ENCODE measurements at places on chromosomes 1 and 21. TPM values are rescaled to one million over a fixed set of nuclear protein-coding genes. Genes with fewer than 3 reads are reported as not detected.
A peak's percentile ranks its signal among the peaks of the same experiment; 100 is the strongest.

GRCh38 chr1:157438146-157438545 lies 114.2 kb downstream of the FCRL5 start:
- no peaks in the 10 kb centered on the region for H3K4me1 ChIP-seq
- H3K27ac ChIP-seq: no peak overlapping the region
- H3K27me3 ChIP-seq: no peaks in the 10 kb centered on the region

DNA sequence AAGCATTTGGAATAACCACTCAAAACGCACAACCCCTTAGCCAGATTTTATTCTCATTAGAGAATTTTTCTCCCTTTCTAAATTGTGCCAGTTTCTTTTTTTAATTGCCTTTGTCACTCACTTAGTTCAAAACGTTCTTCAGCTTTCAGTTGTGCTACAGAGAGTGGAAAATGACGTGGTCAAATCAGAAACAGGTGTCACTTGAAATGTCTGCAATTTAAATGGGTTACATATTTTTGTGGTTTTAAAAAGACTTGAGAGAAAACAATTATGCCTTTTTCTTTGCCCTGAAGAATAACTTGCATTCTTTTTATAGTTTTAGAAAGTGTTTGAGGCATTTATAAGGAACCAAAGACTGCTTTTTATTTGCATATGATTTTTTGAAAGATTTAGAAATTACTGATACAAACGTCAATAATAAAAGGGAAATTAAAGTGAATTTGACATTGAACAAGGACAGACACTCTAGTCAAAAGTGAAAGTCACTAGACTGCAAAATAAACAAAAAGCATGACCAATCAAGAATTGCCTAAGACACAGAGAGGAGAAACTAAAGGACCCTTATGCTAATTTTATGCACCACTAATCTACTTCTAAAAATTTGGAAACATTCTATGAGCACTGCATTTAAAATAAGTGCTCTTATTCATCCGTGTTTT lies 191.0 kb downstream of the TPR start:
- H3K36me3 ChIP-seq: no peaks in the 10 kb centered on the region
- no peaks in the 10 kb centered on the region for H3K27me3 ChIP-seq
- DNase-seq: no peak
- no peak overlapping the region for H3K4me3 ChIP-seq
- H3K4me1 ChIP-seq: no peaks in the 10 kb centered on the region

The CFHR4 gene
- not detected for total RNA-seq

The CLCNKB gene
- not detected for total RNA-seq

DNA sequence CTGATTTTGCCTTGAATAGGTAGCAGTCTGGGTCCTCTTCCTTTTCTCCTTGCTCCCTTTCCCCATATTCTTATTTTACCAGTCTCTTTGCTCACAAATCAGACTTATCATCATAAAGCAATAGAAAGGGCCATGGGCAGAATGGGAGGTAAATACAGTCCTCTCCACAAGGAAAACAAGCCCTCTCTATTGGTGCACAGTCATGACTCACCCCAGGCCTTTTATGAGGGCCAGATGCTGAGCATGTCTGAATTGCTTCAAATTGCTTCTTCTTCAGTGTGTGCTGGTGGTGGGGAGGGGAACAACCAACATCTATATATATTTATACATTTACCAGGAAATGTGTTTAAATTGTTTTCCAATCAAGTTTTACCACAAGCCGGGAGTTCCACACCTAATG lies 75.2 kb downstream of the GFI1 start:
- no peak for DNase-seq
- no peak overlapping the region for H3K4me3 ChIP-seq
- no peaks in the 10 kb centered on the region for H3K36me3 ChIP-seq
- H3K27me3 ChIP-seq: no peaks in the 10 kb centered on the region

The PLD5 gene
- not detected for total RNA-seq

GRCh38 chr21:26089730-26090129 lies 80.8 kb downstream of the APP start:
- no peaks in the 10 kb centered on the region for H3K36me3 ChIP-seq
- H3K27ac ChIP-seq: no peak overlapping the region
- no peaks in the 10 kb centered on the region for H3K4me1 ChIP-seq
- H3K27me3 ChIP-seq: no peaks in the 10 kb centered on the region

The RIMKLA gene
- 1.4 TPM for total RNA-seq

The LCE3E gene
- total RNA-seq: not detected

DNA sequence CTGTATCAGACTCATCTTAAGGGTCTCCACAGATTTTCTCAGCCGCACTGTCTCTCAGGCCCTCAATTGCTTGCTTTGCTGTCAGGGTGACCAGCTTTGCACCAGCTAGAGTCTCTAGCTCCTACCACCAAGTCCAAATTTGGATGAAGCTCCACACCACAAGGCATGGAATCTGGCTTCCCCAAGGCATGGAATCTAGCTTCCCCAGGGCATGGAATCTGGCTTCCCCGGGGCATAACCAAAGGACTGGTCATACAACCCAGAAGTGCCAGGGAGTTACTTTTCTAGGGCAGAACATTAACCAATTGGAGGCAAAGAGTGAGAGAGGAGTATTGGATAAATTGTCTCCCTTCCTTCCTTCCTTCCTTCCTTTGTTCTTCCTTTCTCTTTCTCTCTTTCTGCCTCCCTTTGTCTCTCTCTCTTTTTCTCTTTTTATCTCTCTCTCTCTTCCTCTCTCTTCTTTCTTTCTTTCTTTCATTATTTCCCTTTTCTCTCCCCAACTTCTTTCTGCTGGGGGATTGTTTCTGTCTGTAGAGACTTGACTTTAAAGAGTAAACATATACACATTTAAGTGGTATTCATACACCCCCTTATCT lies 76.9 kb upstream of the HAO2 start:
- no peaks in the 10 kb centered on the region for H3K36me3 ChIP-seq
- no peak overlapping the region for H3K4me3 ChIP-seq
- no peak overlapping the region for H3K27ac ChIP-seq
- no peak for DNase-seq
- H3K27me3 ChIP-seq: peaks cover 3% of the 10 kb centered on the region

The VWA5B1 gene
- not detected for total RNA-seq

DNA sequence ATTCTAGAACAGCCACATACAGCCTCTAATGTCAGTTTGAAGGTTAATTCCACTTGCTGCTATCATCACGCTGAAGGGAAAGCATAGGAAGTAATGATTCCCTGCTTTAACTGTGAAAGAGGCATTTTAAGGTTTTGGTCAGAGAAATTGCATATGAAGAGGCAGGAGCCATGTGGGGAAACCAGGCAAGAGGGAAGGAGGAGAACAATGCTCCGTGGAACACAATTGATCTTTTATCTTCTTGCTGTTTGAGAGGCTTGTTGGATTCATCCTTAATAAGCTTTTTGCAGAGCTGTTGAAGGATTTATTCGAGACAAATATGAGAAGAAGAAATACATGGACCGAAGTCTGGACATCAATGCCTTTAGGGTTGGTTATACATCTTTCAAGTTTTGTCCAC lies 35.9 kb downstream of the SMAP2 start:
- H3K27me3 ChIP-seq: no peaks in the 10 kb centered on the region
- H3K36me3 ChIP-seq: peaks cover 60% of the 10 kb centered on the region
- no peak overlapping the region for H3K27ac ChIP-seq
- peaks cover 18% of the 10 kb centered on the region for H3K4me1 ChIP-seq

DNA sequence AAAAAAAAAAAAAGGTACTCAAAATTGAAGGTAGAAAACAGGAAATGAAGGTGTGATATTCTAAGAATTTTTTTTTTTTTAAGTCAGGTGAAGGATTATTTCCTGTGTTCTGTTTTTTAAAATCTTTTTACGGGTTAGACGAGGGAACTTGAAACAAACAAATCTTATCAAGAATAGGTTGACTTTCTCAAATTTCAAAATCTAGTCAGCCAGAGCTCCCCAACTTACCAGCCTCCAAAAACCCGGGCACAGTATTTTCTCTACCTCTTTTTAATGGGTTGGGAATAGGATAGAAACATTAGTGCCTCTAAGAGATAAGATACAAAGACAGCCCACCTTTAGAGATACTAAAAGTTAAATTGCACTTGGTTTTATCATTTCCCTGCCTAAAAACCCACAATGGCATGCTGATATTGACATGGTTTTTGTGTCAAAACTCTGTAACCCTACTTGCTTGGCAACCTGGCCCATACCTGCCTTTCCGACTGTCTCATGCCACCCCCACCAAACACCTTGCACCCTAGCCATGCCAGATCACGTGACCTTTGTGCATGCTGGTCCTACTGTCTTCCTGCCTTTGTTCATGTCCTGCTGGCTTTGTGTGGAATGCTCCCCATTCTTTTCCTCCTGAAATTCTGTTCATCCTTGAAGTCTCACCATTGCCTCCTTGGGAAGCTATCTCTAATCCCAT lies 4.2 kb downstream of the RCAN3 start:
- H3K4me1 ChIP-seq: peaks cover 61% of the 10 kb centered on the region
- H3K36me3 ChIP-seq: peaks cover 18% of the 10 kb centered on the region
- no peaks in the 10 kb centered on the region for H3K27me3 ChIP-seq
- H3K4me3 ChIP-seq: peak overlapping the region; percentile 76

The LDLRAD1 gene
- total RNA-seq: not detected

The LIN9 gene
- 10.7 TPM for total RNA-seq

DNA sequence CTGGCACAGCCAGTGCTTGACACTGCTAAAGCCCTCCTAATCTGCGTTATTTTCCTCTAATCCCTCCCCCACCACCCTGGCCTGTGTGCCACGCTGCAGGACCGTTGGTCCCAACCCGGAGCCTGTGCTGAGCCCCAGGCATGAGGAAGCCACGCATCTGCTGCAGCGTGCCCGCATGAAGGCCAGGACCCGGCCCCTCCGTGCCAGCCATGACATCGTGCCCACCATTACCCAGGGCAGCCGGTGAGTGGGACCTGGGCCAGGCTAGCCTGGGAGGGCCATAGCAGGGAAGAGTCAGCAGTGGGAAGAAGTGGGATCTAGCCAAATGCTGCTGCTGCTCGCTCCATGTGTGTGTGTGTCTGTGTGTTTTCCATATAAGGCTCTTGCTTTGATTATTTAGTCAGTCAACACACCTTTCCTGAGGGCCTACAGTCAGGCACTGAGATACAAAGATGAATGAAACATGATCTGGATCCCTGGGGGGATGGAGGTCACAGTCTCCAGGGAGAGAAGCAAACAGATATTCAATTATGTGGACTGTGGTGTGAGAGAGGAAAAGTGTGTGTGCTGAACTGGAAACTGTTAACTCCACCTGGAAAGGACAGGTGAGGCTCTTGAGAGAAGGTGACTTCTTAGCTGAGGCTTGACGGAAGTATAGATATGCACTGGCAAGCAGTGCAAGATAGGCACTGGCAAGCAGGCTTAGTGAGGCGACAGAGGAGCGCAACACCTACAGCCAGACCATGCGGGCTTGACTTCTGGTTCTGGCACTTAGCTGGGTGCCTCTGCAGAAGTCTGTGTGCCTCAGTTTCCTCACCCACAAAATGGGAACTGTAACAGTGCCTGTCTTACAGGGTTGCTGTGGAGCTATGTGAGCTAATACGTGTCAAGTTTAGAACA lies 15.9 kb downstream of the KIAA1614 start:
- H3K36me3 ChIP-seq: no peaks in the 10 kb centered on the region
- no peak overlapping the region for H3K27ac ChIP-seq
- H3K4me1 ChIP-seq: no peaks in the 10 kb centered on the region
- no peaks in the 10 kb centered on the region for H3K27me3 ChIP-seq

The GJA8 gene
- total RNA-seq: not detected

DNA sequence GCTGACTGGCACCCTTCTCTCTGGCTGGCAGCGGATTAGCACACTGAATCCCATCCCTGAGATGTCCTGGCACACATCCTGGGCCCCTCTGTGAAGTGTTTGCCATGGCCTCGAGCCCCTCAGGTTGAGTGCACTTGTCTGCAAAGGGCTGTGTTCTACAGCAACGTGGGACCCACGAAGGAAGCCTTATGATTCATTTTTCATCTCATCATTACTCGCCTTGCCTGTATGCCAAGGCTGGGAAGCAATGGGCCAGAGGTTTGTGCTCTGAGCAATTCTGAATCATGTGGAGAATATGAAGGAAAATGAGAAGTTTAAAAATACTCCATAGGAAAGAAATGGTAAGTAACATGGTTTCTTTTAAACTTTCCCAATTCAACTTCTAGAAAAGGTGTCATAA lies 124.8 kb upstream of the LMO4 start:
- no peak for DNase-seq
- H3K36me3 ChIP-seq: no peaks in the 10 kb centered on the region
- no peak overlapping the region for H3K4me3 ChIP-seq
- H3K27me3 ChIP-seq: peaks cover 5% of the 10 kb centered on the region
- no peak overlapping the region for H3K27ac ChIP-seq

GRCh38 chr1:54575605-54576290 lies 27.7 kb downstream of the ACOT11 start:
- H3K27ac ChIP-seq: no peak overlapping the region
- H3K4me3 ChIP-seq: no peak overlapping the region
- H3K27me3 ChIP-seq: no peaks in the 10 kb centered on the region
- H3K36me3 ChIP-seq: no peaks in the 10 kb centered on the region

The ACOT11 gene
- 0.37 TPM for total RNA-seq

- no peak for DNase-seq
- no peaks in the 10 kb centered on the region for H3K27me3 ChIP-seq
- peaks cover 6% of the 10 kb centered on the region for H3K36me3 ChIP-seq
- peaks cover 100% of the 10 kb centered on the region for H3K4me1 ChIP-seq
Observed at GRCh38 chr1:156492013-156492590, 8.5 kb downstream of the MEF2D start.

The TRIM58 gene
- total RNA-seq: 0.09 TPM

The KRTAP27-1 gene
- not detected for total RNA-seq

- no peak overlapping the region for H3K27ac ChIP-seq
- no peaks in the 10 kb centered on the region for H3K27me3 ChIP-seq
- H3K4me1 ChIP-seq: no peaks in the 10 kb centered on the region
- DNase-seq: no peak
- H3K36me3 ChIP-seq: no peaks in the 10 kb centered on the region
Observed at GRCh38 chr1:204114606-204115005, 37.2 kb downstream of the ETNK2 start.

DNA sequence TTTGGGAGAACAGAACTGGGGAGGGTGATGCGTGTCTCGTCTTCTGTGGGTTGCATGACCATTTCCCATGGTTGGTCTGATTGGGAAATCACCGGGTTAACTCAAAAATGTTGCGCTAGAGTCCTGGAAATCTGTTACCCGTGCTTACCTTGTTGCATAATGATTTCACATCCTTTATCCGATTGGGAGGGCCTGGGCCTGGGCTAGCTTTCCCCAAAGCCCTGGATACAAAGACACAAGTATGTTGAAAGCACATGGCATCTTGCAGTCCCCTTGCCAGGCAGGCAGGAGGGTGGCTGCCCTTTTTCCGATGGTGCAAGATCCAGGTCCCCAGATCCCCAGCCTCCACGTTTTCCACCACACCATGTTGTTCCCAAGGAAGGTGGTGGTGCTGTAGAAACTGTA lies 582 bp downstream of the TRPM2 start:
- no peak for DNase-seq
- peaks cover 36% of the 10 kb centered on the region for H3K4me1 ChIP-seq
- H3K27me3 ChIP-seq: peaks cover 4% of the 10 kb centered on the region
- H3K36me3 ChIP-seq: no peaks in the 10 kb centered on the region

- no peaks in the 10 kb centered on the region for H3K4me1 ChIP-seq
- DNase-seq: no peak
- no peaks in the 10 kb centered on the region for H3K36me3 ChIP-seq
- H3K4me3 ChIP-seq: no peak overlapping the region
Observed at GRCh38 chr1:215777370-215777925, 210.3 kb downstream of the KCTD3 start.

GRCh38 chr21:25371841-25372425 lies 235.3 kb downstream of the MRPL39 start:
- H3K36me3 ChIP-seq: no peaks in the 10 kb centered on the region
- no peaks in the 10 kb centered on the region for H3K4me1 ChIP-seq
- H3K27me3 ChIP-seq: no peaks in the 10 kb centered on the region
- no peak overlapping the region for H3K27ac ChIP-seq
- H3K4me3 ChIP-seq: no peak overlapping the region
- DNase-seq: no peak

GRCh38 chr1:209855623-209856022 lies 27.9 kb downstream of the UTP25 start:
- no peaks in the 10 kb centered on the region for H3K27me3 ChIP-seq
- peaks cover 25% of the 10 kb centered on the region for H3K36me3 ChIP-seq
- DNase-seq: no peak
- no peaks in the 10 kb centered on the region for H3K4me1 ChIP-seq
- H3K27ac ChIP-seq: no peak overlapping the region
